ENCODE measurements at places on chromosomes 2 and 18.

DNA sequence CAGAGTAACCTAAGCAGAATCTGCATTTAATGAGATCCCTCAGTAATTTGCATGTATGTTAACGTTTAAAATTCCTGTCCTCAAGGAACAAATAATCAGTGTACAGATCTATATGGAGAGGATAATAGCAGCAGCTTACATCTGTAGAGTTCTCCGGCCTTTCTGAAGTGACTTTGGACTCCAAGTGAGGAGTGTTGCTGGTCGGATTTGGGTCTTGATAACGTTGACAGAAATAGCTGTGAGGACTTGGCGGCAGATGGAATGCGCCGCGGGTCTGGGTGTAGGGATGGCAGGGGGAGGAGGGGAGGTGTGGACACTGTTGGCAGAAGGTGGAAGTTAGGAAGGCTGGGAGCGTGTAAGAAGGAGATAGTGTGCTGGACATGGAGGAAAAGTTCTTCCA lies 170.9 kb upstream of the GATA6 start:
- DNase-seq, result no peak

DNA sequence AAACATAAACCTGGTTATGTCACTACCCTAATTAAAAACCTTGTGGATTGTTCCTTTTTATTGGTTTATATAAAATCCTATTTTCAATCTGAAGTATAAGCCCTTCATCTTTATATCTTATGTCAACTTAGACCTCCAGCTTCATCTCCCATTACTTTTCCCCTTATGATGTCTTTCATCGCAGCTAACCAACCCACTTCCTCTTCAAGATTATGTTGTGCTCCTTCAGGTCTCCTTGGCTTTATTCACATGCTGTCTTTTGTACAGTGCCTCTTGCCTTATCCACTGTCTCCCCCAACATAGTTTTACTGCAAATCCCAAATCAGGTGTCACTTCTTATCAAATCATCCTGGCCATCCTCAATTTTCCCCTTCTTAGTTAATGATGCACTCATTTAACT lies 25.9 kb downstream of the MBD5 start:
- no peak for DNase-seq

- DNase-seq, result no peak
Observed at GRCh38 chr18:48038636-48039035, 108.2 kb upstream of the SMAD2 start.

DNA sequence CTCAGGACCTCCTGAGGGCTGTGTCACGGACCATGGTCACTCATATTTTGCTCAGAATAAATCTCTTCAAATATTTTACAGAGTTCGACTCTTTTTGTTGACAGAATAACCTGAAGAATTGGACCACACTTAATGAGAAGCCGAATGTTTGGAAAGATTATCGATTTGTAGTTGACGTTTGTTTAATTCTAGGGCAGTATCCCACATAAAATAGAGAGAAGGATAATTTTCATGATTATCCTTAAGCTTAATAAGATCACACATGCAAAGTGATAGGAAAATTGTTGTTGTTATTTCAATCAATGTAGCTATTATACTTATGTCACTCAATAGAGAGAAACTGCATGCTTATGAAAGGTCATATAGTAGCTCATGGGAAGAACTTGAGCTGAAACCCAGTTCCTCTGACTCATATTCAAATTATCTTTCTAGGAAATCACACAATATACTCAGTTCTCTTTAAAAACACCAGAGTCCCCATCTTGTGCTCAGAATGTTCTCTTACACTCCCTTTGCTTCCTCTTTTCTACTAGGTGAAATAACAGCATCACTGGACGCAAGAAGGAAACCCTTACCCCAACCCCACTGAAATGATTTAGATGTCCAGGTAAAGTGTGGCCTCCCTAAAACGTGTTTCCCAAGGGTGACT lies 982.1 kb downstream of the TSN start:
- no peak for DNase-seq

GRCh38 chr2:56130463-56131070 lies 53.2 kb upstream of the CCDC85A start:
- DNase-seq, result no peak

GRCh38 chr2:28621172-28622100 lies 125.6 kb downstream of the PLB1 start:
- peak; percentile 64 for DNase-seq

GRCh38 chr2:128320192-128320905 lies 1.7 kb upstream of the HS6ST1 start:
- no peak for DNase-seq

Data from Caki2 (cell line).